Mesenchymal stem cell (in vitro differentiated cells and primary cell): ENCODE measurements at places on chromosomes 5 and 9.

- H3K27me3 ChIP-seq, result no peaks in the 10 kb centered on the region
- H3K4me3 ChIP-seq, result no peak overlapping the region
- peaks cover 16% of the 10 kb centered on the region for H3K36me3 ChIP-seq
- no peak overlapping the region for H3K27ac ChIP-seq
- no peak for DNase-seq
Observed at GRCh38 chr9:93124793-93125192, 9.3 kb downstream of the NINJ1 start.

DNA sequence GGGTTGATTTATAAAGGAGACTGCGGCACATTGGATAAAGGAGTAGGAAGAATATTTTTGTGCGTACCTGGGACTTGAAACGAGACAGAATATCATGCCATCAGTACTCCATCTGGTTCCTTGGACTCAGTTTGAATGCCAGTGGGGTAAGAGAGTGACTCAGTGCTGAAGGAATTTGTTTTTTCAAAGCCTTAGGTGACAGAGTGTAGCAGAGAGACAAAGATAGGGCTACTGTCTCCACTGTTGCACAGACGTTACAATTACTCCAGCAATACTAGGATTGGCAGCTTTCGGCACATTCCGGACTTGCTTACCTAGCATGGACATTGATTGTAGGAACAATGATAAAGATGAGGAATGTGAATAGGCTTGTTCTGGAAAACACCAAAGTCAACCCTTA lies 250.7 kb downstream of the KCTD16 start:
- H3K27me3 ChIP-seq, result no peaks in the 10 kb centered on the region
- H3K4me1 ChIP-seq, result no peaks in the 10 kb centered on the region
- peak; percentile 16 for DNase-seq

DNA sequence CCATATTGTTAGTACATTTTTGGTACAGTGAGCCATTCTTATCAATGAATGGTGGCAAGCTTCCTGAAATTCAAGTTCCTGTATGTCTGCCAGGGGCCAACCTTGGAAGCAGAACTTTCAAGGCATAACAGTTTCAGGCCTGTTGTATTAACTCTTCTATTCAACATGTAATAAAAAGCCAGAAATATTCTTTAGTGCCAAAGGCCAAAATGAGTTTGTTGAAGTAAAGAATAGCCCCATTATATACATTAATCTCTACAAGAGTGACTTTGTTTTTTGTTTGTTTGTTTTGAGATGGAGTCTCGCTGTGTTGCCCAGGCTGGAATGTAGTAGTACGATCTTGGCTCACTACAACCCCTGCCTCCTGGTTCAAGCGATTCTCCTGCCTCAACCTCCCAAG lies 321.3 kb downstream of the KDM4C start:
- no peak overlapping the region for H3K27ac ChIP-seq
- DNase-seq, result no peak

- no peak for DNase-seq
- no peak overlapping the region for H3K4me3 ChIP-seq
- peaks cover 12% of the 10 kb centered on the region for H3K4me1 ChIP-seq
- H3K27me3 ChIP-seq, result no peaks in the 10 kb centered on the region
- no peaks in the 10 kb centered on the region for H3K36me3 ChIP-seq
- no peak overlapping the region for H3K27ac ChIP-seq
Observed at GRCh38 chr9:98323831-98324135, 68.3 kb upstream of the TBC1D2 start.

DNA sequence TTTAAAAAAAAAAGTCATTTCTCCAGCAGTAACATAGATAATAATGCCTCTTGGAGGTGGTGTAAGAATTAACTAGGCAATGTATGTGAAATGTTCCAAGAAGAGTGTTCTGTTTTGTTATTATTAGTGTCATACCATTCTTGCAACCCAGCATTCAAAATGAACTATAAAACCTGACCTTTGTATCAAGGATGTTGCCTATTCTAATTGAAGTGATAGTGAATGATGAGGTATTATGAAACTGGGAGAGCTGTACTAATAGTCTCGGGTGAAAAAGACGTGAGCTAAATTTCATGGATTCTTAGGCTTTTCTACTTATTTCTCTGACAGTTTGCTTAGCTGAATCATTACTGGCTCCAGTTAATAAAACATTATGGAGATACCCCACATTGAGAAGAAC lies 224.6 kb downstream of the CD180 start:
- no peaks in the 10 kb centered on the region for H3K36me3 ChIP-seq
- H3K27me3 ChIP-seq, result no peaks in the 10 kb centered on the region
- H3K4me3 ChIP-seq, result no peak overlapping the region
- no peak for DNase-seq
- peaks cover 1% of the 10 kb centered on the region for H3K4me1 ChIP-seq

DNA sequence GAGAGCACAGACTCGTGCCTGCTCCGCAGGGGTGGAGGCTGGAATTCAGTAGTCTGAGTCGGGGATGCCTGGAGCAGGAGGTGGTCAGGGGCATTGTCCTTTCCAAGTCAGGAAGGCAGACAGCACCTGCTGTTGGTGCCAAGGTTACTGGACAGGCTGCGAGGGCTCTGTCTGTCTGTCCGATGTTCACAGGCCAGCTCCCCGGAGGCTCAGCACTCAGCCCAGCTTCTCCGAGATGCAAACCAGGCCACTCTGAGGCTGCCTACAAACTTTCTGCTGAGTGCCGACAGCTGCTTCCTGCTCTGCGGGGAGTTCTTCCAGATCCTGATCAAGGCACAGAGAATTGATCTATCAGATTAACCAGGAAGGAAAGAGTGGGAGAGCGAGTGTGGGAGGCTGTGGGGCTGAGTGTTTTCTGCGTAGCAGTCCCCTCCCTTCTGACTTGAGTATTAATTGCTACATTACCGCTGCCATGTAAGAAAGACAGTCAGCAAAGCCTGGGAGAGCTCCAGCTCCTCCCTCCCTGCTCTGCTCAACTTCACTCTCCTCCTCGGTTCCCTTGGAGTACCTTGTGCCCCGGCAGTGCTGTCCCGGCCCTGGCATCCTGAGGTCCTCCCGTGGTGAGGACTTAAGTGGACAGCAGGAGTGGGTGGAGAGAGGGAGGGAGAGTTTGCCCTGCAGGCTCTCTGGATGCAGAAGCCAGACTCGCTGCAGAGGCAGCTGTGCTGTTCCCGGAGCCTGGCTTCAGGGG lies 36.0 kb downstream of the KCNMB1 start:
- H3K27ac ChIP-seq, result no peak overlapping the region
- peaks cover 72% of the 10 kb centered on the region for H3K27me3 ChIP-seq
- peak; percentile 22 for DNase-seq
- peak overlapping the region; percentile 23 for H3K4me3 ChIP-seq
- H3K4me1 ChIP-seq, result no peaks in the 10 kb centered on the region
- H3K36me3 ChIP-seq, result no peaks in the 10 kb centered on the region

DNA sequence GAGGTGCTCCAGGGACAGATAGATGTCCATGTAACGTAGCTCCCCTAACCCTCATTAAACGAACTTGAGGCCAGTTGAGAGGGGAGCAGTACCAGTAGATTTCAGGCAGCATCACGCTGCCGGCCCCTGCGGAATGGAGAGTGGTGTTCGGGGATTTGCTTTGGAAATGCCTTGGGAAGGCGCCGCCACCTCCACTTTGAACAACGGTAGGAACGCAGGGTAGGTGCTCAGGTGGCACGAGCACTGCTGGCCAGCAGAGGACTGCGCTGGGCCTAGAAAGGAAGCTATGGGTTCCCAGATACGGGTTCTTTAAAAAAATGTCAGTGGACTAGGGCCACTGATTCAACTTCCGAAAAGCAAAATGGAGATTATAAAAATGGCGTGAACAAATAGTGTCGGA lies 271.8 kb downstream of the FANCC start:
- H3K4me3 ChIP-seq, result no peak overlapping the region
- no peak for DNase-seq
- no peaks in the 10 kb centered on the region for H3K27me3 ChIP-seq
- no peak overlapping the region for H3K27ac ChIP-seq
- H3K4me1 ChIP-seq, result peaks cover 18% of the 10 kb centered on the region
- H3K36me3 ChIP-seq, result peaks cover 13% of the 10 kb centered on the region

DNA sequence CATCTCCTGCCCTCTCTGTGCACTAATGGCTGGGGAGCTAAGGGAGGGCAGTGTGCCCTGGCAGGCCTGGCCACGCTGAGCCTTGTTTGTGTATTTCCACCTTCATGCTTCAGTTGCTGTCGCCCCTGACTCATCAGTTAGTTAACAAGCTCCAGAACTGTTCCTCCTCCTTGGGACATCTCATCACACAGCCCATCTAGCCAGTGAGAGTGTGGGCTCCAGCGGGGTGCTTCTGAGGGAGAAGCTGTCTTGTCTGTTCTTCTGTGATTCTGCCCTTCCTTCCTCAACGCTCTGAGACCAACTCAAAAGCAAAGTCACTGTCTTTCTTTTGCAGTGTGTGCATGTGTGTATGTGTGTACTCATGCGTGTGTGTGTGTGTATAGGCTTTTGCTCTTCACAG lies 58.3 kb upstream of the CPEB4 start:
- H3K27me3 ChIP-seq, result no peaks in the 10 kb centered on the region
- H3K4me3 ChIP-seq, result no peak overlapping the region
- H3K36me3 ChIP-seq, result no peaks in the 10 kb centered on the region
- DNase-seq, result peak; percentile 58
- peaks cover 19% of the 10 kb centered on the region for H3K4me1 ChIP-seq

DNA sequence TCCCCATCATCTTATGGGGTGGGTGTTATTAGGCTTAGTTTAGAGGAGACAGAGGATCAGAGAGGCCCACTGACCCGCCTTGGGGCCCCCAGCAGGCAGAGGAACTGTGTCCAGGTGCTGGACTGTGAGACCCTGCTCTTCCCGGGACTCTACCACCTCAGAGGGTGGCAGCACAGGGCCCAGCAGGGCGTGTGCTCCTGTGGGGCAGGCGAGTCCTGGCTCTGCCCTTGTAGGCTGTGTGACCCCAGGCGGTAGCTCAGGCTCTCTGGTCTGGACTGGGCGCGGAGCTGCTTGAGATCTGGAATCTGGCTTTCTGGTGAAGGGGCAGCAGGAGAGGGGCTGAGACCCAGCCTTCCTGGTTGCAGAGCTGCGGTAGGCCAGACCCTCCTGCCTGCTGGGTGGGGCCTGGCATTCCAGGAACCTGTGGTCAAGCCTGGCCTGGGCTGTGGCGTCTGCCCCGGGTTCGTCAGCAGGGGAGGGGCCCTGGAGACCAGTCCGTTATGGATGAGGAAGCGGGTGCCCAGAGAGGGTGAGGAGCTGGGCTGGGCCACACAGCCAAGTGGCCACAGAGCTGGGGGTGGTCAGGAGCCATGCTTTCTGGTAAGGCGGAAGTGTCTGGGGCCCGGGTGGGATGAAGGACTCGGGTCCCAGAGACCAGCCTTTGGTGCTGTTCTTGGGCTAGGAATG lies 46.5 kb downstream of the RXRA start:
- no peaks in the 10 kb centered on the region for H3K27me3 ChIP-seq
- no peak overlapping the region for H3K27ac ChIP-seq
- no peak overlapping the region for H3K4me3 ChIP-seq
- DNase-seq, result no peak

- H3K4me3 ChIP-seq, result no peak overlapping the region
- H3K27me3 ChIP-seq, result no peaks in the 10 kb centered on the region
- peaks cover 6% of the 10 kb centered on the region for H3K4me1 ChIP-seq
Observed at GRCh38 chr9:33249983-33250382, 10.0 kb downstream of the SPINK4 start.

GRCh38 chr9:128684065-128684324 lies 5.0 kb upstream of the SET start:
- peak overlapping the region; percentile 70 for H3K4me3 ChIP-seq
- H3K27ac ChIP-seq, result peak overlapping the region; percentile 92
- H3K36me3 ChIP-seq, result peaks cover 3% of the 10 kb centered on the region
- peaks cover 31% of the 10 kb centered on the region for H3K4me1 ChIP-seq
- H3K27me3 ChIP-seq, result no peaks in the 10 kb centered on the region
- no peak for DNase-seq

- no peak overlapping the region for H3K27ac ChIP-seq
- no peak for DNase-seq
- H3K4me1 ChIP-seq, result no peaks in the 10 kb centered on the region
- H3K27me3 ChIP-seq, result no peaks in the 10 kb centered on the region
Observed at GRCh38 chr5:139155333-139155732, 42.8 kb downstream of the SIL1 start.

GRCh38 chr5:175698401-175699115 lies 40.7 kb downstream of the HRH2 start:
- DNase-seq, result no peak
- no peak overlapping the region for H3K27ac ChIP-seq
- H3K4me1 ChIP-seq, result peaks cover 2% of the 10 kb centered on the region
- no peak overlapping the region for H3K4me3 ChIP-seq
- H3K27me3 ChIP-seq, result peaks cover 25% of the 10 kb centered on the region
- H3K36me3 ChIP-seq, result no peaks in the 10 kb centered on the region

DNA sequence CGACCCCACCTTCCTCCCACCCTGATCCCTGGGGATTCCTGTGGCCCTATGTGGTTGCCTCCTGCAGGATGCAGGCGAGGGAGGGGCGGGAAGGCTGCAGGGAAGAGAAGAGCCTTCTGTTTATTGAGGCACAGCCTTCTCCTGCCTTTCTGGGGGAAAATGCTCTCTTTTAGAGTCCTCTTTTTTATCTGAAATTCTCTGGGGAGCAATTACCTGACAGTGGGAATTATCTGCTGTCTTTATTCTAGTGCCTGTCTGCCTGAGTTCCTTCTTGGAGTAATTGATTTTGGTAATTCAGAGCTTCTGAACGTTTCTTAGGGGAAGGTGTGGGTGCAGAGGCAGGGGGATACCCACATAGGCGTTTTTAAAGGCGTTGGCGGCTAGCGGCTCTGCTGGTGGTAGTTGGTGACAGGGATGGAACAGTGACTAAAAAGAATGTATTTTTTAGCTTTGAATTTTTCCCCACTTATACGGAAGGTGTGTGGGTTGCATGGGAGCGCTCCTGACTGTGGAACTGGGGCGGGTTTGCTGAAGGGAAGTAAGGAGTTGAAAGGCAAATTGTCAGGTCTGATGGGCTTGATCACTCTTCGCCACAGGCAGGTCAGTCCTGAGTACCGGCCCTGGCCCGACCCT lies 35.2 kb upstream of the DAB2IP start:
- peaks cover 33% of the 10 kb centered on the region for H3K27me3 ChIP-seq
- no peak overlapping the region for H3K4me3 ChIP-seq
- no peaks in the 10 kb centered on the region for H3K36me3 ChIP-seq
- no peak for DNase-seq

DNA sequence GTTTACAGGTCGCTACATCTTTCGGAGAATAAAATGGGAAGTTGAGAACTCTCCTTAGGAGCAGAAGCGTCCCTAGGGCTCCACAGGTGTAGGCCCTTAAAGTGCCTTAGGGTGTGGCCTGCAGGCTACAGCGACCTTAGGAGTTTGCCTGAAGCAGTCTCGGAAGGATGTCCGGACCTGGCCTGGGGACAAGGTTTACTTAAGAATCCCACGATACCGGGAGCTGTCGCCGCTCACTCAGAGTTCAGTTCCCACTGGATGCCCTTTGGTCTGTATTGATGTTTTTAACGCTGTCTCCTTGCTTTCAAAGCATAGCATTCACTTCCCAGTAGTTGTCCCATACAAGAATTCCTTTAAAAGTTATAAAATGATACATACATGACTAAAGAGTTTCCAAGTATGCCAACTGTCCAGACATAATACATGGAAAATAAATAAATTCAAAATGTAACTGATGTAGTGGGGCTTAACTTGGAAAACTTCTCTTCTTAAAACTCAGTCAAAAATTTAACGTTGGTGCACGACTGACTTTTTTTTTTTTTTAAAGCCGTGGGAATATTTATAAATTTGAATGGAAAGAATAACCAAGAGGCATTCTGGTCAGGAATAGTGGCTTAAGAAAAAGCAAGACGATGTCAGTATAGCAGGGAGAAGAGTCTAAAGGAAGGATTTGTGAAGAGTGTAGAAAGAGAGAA lies 848 bp downstream of the RAD50 start:
- peaks cover 7% of the 10 kb centered on the region for H3K4me1 ChIP-seq
- DNase-seq, result peak; percentile 44
- peak overlapping the region; percentile 67 for H3K4me3 ChIP-seq
- no peaks in the 10 kb centered on the region for H3K27me3 ChIP-seq
- peaks cover 2% of the 10 kb centered on the region for H3K36me3 ChIP-seq
